Tongue (tissue), 3 donors: ENCODE measurements at places on chromosomes 11 and 22. TPM values are rescaled to one million over a fixed set of nuclear protein-coding genes. Genes with fewer than 3 reads are reported as not detected.

Gene TBX10
- total RNA-seq, result not detected

Gene CLTCL1
- total RNA-seq, result 60.1 TPM

Gene SMIM38
- 0.51 TPM for total RNA-seq

Gene EIF4ENIF1
- 12.5 TPM for total RNA-seq

Gene HBB
- total RNA-seq, result 162 TPM

Gene SMTNL1
- 107 TPM for total RNA-seq

Gene HNRNPUL2
- total RNA-seq, result 39.0 TPM

Gene B3GAT3
- total RNA-seq, result 14.4 TPM

Gene GNG3
- total RNA-seq, result not detected

Gene CCDC134
- 16.5 TPM for total RNA-seq
